Lower leg skin (tissue), 4 donors: ENCODE measurements at places on chromosomes 3 and 15. TPM values are rescaled to one million over a fixed set of nuclear protein-coding genes. Genes with fewer than 3 reads are reported as not detected.

- DNase-seq: no peak
These were observed 16.4 kb downstream of the PLEKHO2 start for GRCh38 chr15:64858021-64858575.

- no peak for DNase-seq
These were observed 29.8 kb upstream of the MUC13 start for GRCh38 chr3:124964387-124964786.

MAP1A gene
- 3.1 TPM for total RNA-seq

STAB1 gene
- total RNA-seq: 12.0 TPM

GRK7 gene
- total RNA-seq: not detected
